ENCODE measurements at places on chromosomes 4 and X. TPM values are rescaled to one million over a fixed set of nuclear protein-coding genes. Genes with fewer than 3 reads are reported as not detected.

The PAGE5 gene
- total RNA-seq = not detected

The SORBS2 gene
- 819 TPM for total RNA-seq

The NR3C2 gene
- 24.7 TPM for total RNA-seq

- no peak for DNase-seq
Observed at GRCh38 chrX:155592981-155593380, 19.8 kb downstream of the TMLHE start.

DNA sequence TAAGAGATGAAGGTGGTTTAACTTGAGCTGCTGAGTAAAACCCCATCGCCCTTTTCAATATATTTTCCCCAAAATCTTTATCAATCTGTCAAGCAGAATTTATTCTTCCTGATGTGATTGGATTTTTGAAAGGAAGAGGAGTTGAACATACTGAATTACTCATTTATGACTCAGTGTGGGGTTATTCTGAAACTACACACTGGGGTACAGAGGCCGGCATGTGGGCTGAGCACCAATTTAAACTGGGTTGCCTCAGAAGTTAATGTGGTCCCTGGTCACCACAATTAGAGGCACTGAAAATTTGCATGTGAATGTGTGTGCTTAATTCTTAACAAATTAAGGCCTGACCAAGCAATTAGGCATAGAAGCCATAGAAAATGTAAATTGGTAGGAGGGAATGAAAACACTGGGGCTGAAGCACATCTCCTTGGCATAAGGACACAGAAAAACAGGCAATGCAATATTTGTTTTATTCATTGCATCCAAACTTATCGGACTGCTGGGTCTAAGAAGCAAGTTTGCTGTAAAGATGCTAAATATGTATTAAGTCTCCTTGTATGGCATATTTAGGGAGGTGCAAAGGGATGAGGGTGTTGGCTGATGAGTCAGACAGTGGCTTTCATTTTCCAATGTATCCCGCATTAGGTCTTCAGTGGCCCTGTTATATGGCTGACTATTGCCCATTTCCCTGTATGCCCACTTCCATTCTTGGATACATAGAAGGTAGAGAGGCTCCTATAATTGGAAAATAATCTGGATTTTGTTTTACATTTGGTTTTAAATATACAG, 170.9 kb downstream of the IL15 start:
- no peak for DNase-seq

DNA sequence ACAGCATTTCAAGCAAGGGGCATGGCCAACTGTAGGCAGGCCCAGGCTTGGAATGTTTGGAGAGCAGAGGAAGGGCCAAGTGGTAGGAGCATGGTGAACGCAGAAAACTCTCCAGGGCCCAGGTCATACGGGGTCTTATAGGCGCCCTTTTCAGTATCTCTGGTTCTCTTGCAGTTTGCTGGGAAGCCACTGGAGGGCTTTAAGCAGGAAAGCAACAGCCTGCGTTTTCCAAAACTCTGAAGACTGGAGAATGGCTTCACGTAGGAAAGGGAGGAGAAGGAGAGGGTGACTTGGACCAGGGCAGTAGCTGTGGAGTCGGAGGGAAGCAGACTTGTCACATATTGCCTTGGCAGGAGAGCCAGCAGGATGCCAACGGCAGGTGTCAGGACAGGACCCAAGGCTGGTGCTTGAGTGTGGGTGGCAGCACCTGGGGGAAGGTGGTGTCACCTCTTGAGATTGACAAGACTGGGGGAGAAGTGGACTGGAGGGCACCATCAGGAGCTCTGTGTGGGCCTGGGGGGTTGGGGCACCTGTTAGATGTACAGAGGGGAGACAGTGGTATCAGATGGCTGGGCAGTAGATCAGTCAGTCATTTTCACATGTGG, 21.9 kb downstream of the TKTL1 start:
- no peak for DNase-seq

GRCh38 chr4:67884701-67885100, 899 bp upstream of the TMPRSS11D start:
- DNase-seq = no peak

DNA sequence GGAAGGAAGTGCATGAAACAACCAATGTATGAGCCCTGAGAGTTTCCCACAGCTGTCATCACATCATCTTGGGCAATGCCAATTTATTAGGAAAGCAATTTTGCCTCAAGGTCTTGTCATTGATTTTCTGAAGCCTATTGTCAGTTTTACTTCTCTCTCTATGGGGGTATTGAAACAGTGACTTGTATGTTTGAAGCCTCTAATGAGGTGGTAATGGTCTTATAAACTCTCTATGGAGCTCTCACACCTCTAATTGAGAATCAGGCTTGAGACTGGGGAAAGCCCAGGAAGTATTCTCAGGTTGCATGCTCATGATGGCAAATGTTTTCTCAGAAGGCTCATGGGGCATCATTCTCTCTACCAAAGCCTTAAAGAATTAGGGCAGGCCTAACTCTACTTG, 308.2 kb upstream of the EMCN start:
- DNase-seq = no peak

DNA sequence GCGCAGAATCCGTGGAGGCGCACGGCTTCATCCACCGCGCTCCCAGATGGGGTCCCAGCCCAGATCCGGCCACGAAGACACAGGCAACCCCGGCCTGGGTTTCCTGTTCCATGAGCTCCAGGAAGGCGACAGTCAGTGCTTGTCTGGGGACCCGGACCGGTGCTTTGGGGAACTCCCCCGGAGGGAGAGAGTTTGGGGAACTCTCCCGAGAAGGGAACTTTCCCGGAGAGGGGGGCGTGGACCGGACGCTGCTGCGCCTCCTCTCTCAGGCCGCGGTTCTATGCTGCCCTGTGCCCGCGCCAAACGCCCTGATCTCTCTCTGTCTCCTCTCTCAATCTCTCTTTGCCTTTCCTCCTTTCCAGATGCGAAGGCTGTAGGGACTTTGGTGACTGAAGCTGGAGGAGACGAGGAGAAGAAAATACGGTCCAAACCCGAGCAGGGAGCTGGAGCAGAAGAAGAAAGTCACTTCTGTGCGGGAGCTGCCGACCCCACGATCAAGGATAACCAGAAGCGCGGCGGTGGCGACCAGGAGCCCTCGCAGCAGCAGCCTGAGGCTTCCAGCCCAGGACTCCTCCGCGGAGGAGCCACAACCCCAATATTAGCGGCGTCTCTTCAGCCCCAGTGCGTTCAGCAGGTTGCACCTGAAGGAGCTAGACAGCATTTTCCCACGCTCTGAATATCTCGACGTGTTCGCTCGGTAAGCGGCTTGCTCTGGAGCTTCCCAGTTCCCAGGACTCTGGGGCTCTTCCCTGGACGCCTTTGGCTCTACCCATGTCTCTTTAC, 47.6 kb upstream of the NKAP start:
- no peak for DNase-seq

- DNase-seq = no peak
Observed at GRCh38 chr4:16818005-16818404, 80.4 kb downstream of the LDB2 start.

Data from Right ventricle myocardium superior (tissue), 1 donor.